NCI-H1092 (cell line): ENCODE measurements at places on chromosomes 4 and X.

- DNase-seq = no peak
These were observed 33.1 kb downstream of the OSTC start for GRCh38 chr4:108683479-108683878.

DNA sequence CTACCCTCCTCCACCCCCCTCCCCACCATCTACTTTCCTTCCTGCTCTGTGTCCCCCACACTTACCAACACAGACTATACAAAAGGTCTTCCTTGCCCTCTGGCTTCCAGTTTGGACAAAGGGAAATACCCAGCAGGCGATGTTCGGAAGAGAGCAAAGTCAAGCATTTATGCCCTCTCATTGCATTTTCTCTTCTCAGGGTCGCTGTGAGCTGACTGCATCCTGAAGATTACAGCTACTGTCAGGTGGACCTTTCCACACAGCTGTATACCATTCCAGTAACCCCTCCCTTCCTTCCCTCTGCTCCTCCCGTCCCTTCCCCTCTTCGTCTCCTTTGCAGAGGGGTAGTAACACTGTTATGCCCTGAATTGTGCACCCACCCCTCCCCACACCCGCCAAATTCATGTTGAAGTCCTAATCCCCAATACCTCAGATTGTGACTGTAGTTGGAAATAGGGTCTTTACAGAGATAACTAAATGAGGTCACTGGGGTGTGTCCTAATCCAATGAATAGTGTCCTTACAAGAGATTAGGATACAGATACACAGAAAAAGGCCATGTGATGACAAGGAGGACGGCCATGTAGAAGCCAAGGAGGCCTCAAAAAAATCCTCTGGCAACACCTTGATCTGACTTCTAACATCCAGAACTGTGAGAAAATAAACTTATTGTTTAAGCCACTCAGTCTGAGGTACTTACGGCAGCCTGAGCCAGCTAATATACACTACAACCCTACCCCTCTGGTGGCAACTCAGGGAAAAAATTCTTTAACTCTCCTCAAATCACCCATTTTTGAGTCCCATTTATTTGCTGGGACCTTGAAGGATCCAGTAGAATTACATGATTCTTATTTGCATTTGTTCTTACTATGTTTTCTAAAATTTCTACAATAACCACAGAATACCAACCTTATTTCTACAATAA, 11.7 kb downstream of the MORF4L2 start:
- DNase-seq = no peak

DNA sequence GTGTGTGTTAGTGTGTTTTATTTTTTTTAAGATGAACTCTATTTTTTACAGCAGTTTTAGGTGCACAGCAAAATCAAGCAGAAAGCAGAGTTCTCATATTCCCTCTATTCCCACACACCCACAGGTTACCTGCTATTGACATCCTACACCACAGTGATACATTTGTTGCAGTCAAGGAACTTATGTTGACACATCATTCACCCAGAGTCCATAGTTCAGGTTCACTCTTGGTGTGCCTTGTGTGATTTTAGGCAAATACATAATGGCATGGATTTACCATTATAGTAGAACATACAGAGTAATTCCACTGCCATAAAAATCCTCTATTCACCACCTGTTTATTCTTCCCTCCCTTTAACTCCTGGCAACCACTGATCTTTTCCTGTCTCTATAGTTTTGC, 28.7 kb downstream of the DIAPH2 start:
- DNase-seq = no peak

GRCh38 chr4:160485071-160485687, 1382.3 kb downstream of the RAPGEF2 start:
- no peak for DNase-seq

DNA sequence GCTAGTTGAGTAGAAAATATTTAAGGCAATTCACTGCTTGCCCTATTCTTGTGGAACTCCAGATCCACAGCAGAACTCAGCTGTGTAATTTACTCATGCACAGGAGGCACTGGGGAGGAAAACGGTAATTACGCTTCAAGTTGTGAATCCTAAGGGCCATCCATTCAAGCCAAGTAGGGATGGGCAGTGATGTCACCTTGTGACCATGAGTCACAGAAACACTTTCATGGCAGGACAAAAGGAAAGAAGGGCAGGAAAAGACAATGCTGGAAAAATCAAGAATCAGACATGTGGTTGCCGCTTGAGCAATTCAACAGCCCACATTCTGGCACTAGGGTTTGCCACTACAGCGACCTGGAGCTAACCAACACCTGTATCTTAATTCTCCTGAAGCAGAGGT, 1.4 kb downstream of the PAQR3 start:
- no peak for DNase-seq

DNA sequence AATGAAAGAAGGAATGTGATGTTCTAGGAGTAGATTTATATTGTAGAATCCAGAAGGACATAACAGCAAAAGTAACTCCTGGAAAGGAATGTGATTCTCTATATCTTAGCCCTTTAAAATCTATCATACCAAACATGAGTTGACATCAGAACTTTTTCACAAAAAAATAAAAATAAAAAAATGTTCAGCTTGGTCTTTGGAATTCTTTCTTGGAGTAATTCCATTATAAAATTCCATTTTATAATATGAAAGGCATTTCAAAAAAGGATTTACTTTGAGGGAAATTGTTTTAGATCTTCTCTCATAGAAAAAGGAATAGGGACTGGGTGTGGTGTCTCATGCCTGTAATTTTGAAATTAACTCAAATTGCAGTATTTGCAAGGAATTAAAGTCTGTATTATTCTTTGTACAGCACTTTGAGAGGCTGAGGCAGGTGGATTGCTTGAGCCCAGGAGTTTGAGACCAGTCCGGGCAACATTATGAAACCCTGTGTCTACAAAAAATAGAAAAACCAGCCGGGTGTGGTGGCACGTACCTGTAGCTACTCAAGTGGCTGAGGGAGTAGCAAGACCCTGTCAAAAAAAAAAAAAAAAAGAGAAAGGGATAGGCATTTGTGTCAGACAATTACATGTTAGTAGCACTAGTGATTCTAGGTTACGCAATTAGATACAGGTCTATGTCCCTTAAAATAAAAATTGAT, 134.9 kb downstream of the SLC4A4 start:
- no peak for DNase-seq

DNA sequence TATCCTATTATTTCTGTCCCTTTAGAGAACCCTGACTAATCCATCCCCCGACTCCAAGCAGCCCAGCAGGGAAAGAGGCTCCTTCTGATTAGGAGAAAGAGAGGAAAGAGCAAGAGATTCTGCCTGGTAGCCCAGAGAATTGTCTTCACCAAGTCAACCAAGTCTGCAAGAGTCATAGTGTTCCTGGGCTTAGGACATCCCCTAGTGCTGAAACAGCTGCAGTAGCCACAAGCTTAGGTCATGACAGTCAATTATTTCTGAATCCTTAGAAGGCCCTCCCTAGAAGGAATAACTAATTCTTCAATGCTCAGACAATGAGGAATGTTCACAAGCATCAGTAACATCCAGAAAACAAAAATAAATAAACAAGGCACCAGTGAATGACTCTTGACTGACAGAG, 480.3 kb upstream of the GRIA3 start:
- DNase-seq = no peak

DNA sequence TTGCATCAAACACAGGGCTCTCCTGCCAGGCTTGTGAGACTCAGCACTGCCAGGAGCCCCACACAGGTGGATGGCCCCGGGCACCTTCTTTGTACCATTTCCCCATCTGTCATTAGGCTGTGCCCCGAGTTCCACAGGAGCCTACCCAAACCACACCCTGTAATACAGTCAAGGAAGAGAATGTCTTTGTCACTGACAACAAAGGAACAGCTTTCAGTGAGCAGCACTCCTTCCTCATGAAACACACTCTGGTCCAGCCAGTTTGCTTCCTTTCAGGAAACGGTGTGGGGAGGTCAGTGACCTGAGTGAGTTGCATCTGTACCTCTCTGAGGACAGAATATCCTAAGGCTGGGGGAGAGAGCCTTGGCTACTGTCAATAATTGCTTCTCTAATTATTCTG, 53.7 kb downstream of the LNX1 start:
- DNase-seq = no peak

DNA sequence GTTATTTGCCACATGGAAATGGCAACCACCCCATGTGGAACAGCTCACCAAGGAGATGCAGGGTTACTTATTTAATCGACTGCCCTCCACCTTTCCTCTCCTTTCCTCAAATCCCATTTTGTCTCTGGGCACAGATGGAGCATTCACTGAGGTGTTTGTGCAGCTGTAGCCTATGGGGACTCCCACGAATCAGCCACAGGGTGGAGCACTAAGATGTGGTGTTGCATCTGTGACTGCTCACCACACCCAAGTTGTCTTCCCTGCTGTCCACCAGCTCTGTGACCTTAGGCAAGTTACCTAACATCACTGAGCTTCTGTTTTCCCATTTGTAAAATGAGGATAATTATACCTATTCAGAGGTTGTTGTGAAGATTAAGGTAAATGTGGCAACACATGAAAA, 252.4 kb upstream of the CPEB2 start:
- DNase-seq = peak; percentile 10

DNA sequence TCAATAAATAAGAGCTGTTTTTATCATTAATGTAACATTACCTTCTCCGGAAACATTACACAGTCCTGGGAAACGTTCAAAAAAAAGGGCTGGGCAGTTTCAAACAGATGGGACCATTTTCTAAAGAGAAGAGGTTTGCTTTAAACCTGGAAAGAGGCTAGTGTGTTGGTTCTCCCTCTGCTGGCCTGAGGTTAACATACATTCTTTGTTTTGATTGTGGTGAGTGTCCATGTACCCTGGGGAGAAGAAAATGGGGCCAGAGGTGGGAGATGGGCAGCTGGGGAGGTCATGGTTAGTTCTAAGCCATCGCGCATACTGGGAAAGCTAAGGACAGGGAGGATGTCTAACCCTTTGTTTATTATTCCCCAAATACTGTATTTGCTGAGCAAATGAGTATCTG, 194.7 kb downstream of the CPEB2 start:
- peak; percentile 23 for DNase-seq

GRCh38 chrX:44082829-44083228, 109.6 kb upstream of the NDP start:
- DNase-seq = no peak

DNA sequence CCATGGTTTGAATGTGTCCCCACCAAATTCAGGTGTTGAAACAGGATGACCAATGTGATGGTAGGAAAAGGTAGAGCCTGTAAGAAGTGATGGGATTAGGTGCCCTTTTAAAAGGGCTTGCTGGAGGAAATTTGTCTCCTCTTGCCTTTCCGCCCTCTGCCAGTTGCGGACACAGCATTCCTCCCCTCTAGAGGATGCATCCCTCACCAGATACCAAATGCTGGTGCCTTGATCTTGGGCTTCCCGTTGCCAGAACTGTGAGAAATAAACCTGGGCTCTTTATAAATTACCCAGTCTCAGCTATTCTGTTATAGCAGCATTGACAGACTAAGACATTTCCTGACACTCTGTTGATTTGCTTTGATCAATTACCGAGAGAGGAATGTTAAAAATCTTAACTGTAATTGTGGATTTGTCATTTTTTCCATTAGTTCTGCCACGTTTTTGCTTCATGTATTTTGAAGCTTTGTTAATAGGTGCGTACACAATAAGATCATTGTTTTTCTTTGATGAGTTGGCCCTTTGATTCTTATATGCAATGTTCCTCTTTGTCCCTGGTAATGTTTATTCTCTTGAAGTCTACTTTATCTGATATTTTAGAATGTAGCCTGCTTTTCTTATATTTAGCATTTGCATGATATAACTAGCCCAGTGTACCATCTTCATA, 13.3 kb downstream of the NFKB1 start:
- no peak for DNase-seq

DNA sequence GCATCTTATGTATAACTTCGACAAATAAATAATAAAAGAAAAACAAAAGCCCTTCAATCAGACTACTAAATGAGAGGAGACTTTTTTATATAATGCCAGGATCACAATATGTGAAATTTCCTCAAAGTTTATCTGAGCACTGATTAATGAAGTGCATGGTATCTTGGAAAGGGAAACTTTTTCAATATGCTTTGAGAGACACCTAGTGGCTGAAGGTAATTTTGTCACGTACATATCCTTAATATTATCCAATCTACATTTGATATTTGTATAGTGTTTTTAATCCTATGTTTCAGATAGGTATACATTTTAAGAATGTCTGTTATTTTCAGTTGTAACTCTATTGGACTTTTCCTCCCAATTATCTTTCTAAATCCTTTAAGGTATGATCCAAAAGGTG, 146.8 kb downstream of the KLHL4 start:
- no peak for DNase-seq

DNA sequence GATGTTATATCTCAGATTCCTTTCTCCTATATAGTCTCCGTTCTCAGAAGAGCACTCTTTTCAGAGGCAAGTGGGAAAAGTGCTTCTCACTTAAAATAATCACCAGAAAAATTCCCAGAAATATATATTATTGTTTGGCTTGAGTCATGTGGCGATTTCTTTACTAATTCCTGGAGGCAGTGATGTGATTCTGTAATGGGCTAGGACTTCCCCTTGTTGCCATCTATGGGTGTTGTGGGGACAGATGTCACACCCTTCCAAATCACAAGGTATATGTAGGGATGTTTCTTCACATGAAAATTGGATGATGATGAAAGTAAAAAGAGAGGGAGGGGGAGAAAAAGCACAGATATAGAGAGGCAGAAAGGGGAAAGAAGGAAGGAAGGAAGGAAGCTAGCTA, 553.4 kb downstream of the PPP4R3C start:
- DNase-seq = no peak

- DNase-seq = no peak
These were observed 773 bp upstream of the ZNF827 start for GRCh38 chr4:145939441-145939750.

- no peak for DNase-seq
These were observed 492.5 kb downstream of the GALNTL6 start for GRCh38 chr4:172305698-172306097.

DNA sequence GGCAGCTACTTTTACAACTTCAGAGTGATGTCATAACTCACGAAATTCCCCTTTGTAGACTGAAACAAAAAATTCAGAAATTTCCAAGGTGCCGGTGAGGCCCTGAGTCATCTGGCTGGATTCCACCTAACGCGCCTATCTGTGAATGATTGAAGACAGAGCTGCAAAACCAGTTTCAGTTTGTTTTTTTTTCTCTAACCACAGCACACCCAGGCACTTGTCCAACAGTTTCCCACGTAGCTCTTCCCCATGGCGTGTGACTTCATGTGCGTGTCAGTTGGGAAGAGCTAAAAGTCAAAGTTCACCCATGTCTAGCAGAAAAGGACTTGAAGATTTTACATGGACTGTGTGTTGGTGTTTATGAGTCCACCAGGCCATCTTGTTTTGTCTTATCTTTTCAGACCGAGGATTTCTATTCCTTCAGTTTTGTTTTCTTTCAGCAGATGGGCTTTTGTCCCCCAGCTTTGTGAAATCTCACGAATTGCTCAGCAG, 16.4 kb downstream of the TCEANC start:
- no peak for DNase-seq

GRCh38 chr4:165131247-165131832, 18.7 kb upstream of the TMEM192 start:
- DNase-seq = peak; percentile 62

DNA sequence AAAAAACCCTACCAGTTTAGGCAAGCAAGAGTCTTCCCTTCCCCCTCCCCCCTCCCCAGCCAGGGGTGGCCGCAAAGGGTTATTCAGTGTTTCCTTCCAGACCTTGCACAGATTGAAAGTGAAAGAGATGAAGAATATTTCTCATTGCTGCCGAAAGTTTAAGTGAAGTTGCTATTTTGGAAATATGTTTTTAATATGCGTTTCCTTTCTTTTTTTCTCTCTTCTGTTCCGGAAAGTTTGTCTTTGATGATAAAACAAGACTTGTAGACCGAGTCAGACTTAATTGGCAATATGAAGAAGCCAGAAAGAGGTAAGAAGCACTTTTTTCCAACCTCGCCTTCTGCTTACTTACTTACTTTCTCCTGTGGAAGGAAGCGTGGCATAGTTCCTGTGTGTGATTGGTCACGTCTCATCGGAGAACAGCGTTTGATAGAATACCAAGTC, 58.5 kb upstream of the CLCN4 start:
- no peak for DNase-seq
